ENCODE measurements at places on chromosomes 6 and 20.

- DNase-seq: no peak
These were observed 60.7 kb downstream of the SIM1 start for GRCh38 chr6:100404051-100404450.

DNA sequence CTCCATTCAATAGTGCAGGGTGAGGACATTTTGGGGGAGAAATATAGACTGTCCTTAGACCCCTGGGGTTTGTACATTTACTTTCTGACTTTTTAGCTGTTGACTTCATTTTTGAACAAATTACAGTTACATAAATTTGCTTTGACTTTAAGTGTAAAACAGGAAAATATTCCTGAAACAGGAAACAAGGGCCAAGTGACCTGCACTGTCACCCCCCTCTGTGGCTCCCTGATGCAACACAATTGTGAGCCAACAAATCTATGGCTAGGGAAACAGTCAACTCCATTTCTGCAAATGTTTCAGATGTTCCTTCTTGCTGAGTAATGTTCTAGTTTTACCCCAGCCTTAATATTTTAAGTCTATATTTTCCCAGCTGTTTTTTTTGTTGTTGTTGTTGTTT lies 39.8 kb downstream of the HLA-A start:
- DNase-seq: no peak

- DNase-seq: no peak
These were observed 128.1 kb upstream of the AKAP12 start for GRCh38 chr6:151111670-151112069.

- no peak for DNase-seq
These were observed 192.1 kb downstream of the DTNBP1 start for GRCh38 chr6:15470746-15471145.

DNA sequence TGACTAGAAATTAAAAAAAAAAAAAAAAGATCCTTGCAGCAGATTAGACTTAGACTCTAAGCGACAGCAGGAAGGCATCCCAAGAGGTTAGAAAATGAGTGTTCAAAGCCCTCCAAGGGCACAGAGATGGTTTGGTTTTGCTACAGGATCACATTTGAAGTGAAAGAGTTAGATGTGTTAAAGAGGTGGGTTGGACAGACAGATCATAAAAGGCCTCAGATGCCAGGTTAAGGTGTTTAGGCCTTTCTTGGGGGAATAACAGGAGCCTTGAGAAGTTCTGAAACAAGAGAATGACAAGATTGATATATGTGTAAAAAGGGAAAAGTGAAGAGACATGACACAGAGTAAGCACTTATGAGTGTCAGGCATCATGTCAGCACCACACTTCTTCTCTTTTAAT lies 107.5 kb downstream of the FYN start:
- DNase-seq: no peak

GRCh38 chr6:44004136-44004535 lies 123.1 kb downstream of the MRPL14 start:
- DNase-seq: no peak

DNA sequence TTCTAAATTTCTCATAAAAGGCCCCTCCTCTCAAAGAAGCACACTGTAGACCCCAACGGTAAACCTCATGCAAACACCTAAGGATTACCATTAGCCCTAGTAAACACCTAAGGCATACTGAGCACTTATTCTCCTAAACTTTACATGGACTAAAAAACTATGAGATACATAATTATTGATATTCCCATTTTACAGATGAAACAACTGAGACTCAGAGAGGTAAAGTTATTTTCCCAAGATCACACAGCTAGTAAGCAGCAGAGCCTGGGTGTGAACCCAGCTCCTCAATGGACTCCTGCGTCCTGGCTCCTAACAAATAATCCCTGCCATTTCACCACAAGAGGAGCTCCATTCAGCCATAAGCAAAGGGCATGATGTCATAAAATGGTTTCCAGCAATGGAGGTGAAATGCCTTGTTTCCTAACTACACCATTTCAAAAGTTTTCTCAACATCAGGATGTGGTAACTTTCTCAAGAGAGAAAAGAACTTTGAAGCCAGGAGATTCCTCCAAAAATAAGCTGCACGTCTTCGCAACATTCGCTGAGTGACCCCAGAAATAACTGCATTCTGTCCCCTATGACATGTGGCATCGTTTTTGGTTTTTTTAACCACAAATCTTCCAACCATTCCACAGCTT lies 4.1 kb downstream of the ATP9A start:
- DNase-seq: no peak

All from AG04450 (cell line).